ENCODE measurements at places on chromosomes 1 and 21.

DNA sequence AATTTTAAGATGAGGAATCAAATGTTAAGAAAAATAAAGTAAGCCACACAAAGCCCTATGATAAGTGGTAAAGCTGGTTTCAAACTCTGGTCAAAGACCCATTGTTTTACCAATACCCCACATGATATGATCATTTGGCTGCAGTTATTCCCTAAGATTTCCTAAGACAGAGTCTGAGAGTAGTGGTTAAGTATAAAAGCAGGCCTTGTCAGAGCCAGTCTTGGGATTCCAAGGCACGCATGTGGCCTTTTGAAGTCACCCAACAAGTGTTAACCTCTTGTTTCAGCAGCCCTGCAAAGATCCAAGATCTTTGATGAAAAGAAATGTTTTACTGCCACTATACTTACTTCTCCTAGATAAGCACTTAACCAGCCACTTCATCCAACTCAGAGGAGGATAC is 159.2 kb downstream of the SIPA1L2 start:
- no peak for DNase-seq

GRCh38 chr1:20404466-20404865 is 81.5 kb downstream of the CAMK2N1 start:
- no peak for DNase-seq

- DNase-seq = no peak
Measured at GRCh38 chr1:234942012-234942332, 186.7 kb downstream of the TOMM20 start.

- DNase-seq = no peak
Measured at GRCh38 chr1:156401681-156402081, 32.7 kb downstream of the RHBG start.

GRCh38 chr21:32587120-32587519 is 1.8 kb upstream of the TCP10L start:
- DNase-seq = no peak

GRCh38 chr1:147798731-147799130 is 38.3 kb upstream of the GJA5 start:
- DNase-seq = no peak

- no peak for DNase-seq
Measured at GRCh38 chr21:22609802-22610201, 1611.6 kb downstream of the NCAM2 start.

DNA sequence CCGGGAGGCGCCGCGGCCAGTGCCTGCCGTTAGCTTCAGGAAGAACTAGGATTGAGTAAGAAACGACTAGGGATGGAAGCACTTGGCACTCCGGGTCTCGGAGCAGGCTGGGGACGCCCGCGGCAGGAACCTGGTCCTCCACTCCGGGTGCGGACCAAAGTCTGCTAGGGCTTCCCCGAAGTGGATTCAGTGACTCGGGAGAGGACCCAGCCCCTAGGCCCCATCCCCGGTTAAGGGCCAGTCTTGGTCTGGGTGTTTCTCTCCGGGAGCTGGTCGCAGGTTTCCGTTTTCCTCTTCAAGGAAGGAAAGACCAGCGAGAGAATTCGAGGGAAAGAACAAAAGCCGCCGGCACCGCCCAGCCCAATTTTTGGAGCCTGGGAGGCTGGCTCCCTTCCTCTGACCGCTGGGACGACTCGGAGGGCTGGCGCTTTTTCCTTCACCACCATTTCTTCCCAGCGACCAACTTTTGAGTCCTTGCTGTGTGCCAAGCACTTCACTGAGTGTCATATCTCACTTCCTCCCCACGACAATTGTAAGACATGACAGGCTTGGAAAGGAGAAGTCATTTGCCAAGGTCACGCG is 16.8 kb upstream of the STMN1 start:
- peak; percentile 17 for DNase-seq

DNA sequence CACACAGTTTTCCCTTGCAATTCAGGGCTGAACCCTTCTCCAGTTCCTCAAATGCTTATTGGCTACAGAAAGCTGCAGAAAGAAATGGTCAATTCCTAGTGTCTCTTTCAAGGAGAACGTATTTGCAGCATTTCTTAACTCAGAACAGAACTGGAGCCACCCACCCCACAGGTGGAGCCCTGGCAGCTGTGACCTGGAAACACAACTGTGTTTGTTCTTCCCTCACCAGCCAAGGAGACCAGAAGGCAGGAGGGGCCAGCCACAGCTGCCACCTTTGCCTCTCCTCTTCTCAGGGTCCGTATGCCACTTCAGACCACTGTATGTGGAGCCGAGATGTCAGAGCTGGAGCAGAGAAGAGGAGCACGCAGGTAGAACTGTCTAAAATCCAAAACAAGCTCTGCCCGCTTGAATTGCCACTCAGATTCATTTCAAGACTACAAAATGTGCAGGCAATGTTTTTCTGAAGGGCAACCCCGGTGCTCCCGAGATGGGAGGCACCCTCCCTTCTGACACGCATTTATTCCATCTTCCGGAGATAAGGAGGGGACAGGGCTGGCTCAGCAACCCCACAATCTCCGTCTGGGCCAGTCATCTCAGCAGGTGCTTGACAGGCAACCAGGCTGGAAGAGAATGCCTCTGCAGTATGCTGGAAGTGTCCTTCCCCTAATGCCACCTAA is 16.7 kb downstream of the CD247 start:
- peak; percentile 4 for DNase-seq

- no peak for DNase-seq
Measured at GRCh38 chr21:31772674-31773555, 41.0 kb upstream of the SCAF4 start.

GRCh38 chr1:206821493-206821892 is 43.9 kb upstream of the IL20 start:
- no peak for DNase-seq

DNA sequence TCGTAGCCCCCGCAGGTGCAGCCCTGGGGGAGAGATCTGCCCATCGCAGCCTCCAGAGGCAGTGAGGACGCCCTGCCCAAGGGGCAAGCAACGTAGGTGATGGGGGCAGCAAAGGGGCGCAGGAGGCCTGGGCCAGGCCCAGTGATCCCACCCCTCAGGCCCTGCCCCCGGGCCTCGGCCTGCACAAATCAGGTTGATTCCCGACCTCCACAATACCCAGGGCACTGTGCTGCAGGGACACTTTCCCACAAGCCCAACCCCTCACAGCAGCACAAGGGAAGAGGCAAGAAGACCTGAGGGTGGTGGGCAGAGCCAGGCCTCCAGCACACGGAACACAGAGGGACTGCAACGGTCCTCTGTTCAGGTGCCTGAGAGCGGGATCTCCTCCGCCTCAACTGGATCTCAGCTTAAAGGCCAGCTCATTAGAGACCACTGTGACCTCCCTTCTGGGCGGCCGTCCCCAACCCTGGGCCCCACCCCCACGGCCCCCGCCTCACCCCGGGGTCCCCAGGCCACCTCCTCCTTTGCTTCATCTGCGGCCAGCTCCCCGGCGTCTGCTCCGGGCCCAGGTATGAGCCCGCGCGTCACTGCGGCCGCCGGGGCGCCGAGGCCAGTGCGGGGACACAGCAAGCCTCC is 812 bp upstream of the ARF1 start:
- DNase-seq = peak; percentile 26

GRCh38 chr1:23868557-23869016 is 497 bp upstream of the FUCA1 start:
- no peak for DNase-seq

GRCh38 chr1:240092301-240093119 is 827 bp downstream of the FMN2 start:
- DNase-seq = no peak

- no peak for DNase-seq
Measured at GRCh38 chr1:193569983-193570269, 383.5 kb upstream of the B3GALT2 start.

- DNase-seq = no peak
Measured at GRCh38 chr1:241749041-241749944, 97.2 kb downstream of the WDR64 start.

DNA sequence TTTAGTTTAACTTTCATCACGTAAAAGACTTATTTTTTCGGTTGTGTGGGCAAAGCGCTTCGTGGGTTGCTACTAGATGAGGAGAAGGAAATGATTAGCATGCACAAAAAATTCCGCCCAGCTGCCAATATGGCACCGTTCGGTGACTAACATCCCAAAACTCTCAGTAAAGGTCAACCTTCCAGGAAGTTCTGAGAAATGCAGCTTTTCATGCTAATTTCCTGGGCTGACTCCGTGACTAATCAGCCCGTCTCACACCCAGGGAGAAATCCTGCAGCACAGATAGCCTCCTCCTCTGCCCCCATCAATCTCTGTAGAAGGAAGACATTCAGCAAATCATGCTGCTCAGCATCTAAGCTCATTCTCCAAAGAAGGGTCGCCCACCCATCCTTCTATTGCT is 34.1 kb downstream of the TMCO4 start:
- DNase-seq = no peak

DNA sequence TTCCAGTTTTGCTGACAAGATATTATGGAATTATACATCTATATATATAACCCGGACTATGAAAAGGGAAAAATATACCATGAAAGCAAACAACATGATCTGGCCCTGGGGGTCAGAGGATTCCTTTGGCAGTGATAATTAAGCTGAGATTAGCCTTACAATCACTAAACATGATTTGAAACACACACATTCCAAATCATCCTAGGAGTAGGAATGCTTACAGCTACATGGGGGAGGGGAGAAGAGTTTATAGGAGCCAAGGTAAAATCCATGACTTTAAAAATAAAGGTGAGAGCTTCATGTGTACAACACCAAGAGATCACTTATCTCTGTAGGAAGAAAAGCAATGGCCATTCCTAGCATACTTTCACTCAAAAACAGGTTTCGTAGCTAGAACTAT is 57.6 kb downstream of the AKT3 start:
- no peak for DNase-seq

Measured in NCI-H510A treated with DMSO at 0.1 percent for 48 hours (cell line).